ENCODE measurements at places on chromosomes 5 and 9. TPM values are rescaled to one million over a fixed set of nuclear protein-coding genes. Genes with fewer than 3 reads are reported as not detected.

The NACC2 gene
- total RNA-seq = 21.4 TPM

The IL4 gene
- not detected for total RNA-seq

The LCN1 gene
- not detected for total RNA-seq

The IFNB1 gene
- total RNA-seq = 0.23 TPM

The PDCD1LG2 gene
- 0.24 TPM for total RNA-seq

The CDH9 gene
- not detected for total RNA-seq

The FAXDC2 gene
- total RNA-seq = 0.16 TPM
